ENCODE measurements at places on chromosomes 13 and 19.

- no peak for DNase-seq
These were observed 80.5 kb downstream of the MBNL2 start for GRCh38 chr13:97302611-97303010.

DNA sequence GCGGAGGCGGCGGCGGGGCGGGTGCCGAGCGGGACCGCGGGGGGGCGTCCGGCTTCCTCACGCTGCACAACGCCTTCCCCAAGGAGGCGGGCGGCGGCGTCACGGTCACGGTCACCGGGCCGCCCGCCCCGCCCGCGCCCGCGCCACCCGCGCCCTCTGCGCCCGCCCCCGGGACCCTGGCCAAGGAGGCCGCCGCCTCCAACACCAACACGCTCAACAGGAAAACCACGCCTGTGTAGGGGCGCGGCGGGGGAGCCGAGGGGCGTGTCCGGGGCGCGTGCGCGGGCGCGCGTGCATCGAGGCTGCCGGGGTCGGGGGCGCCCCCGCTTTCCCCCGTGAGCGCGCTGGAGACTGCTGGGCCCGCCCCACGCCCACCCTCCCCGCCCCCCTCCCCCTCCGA lies 8.8 kb upstream of the CACNG6 start:
- DNase-seq = no peak

DNA sequence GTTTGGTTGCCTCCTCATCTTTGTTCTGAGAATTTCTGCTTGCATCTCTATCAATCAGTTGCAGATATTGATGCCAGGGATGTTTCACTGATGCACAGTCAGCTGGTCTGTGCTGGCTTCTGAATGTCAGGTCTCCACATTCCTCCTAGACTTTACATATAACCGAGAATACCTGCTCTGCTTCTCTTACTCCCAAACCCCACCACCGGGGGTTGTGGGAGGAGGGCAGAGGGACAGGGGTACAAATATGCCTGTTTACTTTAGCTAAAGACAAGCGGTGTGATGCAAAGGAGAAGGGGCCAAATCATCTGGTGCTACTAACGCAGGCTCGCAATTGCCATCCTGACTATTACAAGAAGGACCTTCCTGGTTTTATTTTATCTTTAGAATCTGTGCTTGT lies 17.4 kb upstream of the KLHL1 start:
- no peak for DNase-seq

DNA sequence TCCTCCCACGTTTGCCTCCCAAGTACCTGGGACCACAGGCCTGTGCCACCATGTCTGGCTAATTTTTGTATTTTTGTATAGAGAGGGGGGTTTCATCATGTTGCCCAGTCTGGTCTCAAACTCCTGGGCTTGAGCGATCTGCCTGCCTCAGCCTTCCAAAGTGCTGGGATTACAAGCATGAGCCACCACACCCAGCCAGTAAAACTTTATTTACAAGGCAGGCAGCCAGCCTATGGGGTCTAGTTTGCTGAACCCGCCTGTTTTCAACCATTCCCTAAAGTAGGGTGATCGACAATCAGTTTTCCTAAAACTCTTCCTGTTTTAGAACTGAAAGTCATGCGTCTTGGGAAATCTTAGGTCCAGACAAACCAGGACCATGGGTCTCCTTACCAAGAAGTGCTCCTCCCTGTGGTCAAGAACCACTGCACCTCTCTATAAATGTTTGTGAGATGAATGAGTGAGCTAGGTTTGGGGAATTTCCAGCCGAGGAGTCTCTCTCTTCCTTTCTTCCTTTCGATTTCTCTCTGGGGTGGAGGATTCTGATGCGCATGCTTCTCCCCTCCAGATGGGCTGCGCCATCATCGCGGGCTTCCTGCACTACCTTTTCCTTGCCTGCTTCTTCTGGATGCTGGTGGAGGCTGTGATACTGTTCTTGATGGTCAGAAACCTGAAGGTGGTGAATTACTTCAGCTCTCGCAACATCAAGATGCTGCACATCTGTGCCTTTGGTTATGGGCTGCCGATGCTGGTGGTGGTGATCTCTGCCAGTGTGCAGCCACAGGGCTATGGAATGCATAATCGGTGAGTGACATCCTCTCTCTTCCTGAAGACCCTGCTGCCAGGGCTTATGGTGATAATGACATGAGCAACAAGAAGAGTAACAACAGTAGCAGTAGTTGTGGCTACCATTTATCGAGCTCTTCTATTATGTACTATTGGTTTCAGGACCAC lies 38.7 kb downstream of the ADGRE1 start:
- no peak for DNase-seq

- DNase-seq = no peak
These were observed 431.4 kb downstream of the TBC1D4 start for GRCh38 chr13:75050419-75051046.

- no peak for DNase-seq
These were observed 262.3 kb downstream of the POU4F1 start for GRCh38 chr13:78341032-78341431.

DNA sequence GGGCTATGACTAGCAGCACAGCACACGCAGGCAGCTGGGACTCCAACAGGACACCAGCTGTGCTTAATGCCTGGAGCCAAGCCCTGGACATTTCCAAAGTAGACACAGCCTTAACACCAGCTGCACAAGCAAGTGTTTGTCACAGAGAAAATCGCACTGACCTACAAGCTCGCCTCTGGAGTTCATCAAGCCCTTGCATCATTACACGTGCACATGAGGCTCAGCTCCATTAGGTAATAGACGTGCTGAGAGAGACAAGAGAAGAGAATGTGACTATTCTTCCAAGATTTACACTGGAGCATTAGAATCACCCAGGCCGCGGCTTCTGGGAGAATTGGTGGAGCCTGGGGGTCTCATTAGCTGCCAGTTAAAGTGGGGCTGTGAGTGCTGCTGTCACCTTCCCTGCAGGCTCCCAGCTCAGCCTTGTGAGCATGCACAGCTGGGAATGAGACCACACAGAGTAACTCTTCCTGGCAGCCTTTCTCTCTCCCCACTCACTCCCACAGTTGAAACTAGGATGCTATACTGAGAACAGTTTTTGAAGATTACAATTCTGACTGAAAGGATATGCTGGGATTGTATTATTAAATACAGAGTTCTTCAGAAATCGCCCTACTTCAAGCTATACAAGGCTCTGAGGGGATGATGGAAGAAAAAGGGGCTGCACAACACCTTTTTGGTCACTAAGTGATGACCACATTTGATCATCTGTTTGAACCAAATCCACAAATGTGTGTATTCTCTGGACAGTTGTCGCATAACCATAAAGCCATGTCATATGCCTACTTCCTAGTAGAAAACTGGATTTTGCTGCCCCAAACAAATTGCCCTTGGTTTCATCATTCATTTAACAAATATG lies 10.5 kb downstream of the STOML3 start:
- peak; percentile 26 for DNase-seq

- DNase-seq = no peak
These were observed 51.2 kb downstream of the NLRP12 start for GRCh38 chr19:53772943-53773342.

- DNase-seq = peak; percentile 82
These were observed 27.8 kb downstream of the NFIX start for GRCh38 chr19:13022859-13023636.

DNA sequence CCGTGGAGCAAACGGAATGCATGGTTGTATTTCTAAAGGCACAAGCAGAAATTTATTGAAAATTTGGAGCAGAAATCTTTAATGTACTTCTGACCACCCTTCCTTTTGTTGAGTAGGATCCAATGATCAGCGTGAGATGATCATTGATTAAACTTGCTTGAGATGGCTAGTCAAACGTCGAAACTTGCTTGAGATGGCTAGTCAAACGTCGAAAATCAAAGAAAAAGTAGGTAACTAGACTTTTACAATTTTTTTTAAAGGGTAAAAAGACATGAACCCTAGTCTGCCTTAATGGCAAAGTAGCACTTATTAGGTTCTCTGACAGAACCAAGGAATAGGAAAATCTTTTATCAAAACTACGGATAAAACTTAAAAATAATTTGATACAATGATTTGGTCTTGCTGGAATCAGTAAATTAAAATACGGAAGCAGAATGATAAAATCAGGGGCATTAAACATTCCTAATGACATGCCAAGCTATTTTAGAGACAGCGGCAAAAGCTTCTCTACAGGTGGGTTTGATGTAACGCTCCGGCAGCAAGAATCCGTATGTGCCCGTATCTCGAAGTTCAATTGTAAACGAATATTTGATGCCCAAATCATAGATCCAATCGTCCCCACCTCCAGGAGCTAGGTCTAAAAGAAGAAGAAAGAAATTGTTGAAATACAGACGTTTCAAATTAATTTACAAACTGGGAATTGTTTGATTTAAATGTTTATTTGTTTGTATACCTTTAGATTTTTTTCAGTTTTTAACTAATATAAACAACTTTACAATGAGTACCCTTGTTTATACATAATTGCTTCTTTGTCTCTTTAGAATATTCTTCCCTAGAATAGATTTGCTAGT lies 841 bp upstream of the ZC3H13 start:
- no peak for DNase-seq

GRCh38 chr19:41546386-41546789 lies 29.6 kb upstream of the CEACAM21 start:
- no peak for DNase-seq

DNA sequence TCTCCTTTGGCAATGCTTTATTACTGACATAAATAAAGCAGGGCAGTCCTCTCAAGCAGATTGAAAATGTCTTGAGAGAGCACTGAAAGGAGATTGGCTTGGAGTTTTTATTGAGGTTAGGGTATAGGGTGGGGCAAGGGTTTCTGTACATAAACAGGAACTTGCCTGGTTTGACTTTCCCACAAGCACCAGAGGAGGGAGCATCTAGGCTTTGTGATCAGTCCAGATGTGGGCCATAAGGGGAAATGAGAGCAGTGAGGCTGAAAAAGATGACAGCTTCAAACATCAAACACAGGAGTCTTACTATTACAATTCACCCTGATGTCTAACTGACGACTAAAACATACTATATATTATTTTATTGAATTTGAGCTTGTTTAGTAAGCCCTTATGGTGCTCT lies 260.9 kb downstream of the MTUS2 start:
- DNase-seq = no peak

- DNase-seq = no peak
These were observed 129.5 kb downstream of the CYSLTR2 start for GRCh38 chr13:48783181-48783630.

DNA sequence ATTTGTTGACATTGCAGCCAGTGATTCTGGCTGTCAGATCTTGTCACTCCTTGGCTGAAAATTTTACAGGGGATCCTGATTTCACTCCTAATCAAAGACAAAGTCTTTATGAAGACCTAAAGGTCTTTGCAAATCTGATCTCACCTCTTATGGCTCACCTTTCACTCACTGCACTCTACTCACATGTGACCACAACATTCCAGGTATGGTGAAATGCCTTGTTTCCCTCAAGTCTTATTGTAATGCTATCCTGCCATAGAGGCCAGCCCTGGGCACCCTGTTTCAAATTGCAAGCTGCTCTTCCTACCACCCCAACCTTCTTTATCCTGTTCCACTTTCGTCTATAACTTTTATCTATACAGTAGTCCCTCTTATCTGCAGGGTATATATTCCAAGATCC lies 200.1 kb downstream of the NDFIP2 start:
- no peak for DNase-seq

DNA sequence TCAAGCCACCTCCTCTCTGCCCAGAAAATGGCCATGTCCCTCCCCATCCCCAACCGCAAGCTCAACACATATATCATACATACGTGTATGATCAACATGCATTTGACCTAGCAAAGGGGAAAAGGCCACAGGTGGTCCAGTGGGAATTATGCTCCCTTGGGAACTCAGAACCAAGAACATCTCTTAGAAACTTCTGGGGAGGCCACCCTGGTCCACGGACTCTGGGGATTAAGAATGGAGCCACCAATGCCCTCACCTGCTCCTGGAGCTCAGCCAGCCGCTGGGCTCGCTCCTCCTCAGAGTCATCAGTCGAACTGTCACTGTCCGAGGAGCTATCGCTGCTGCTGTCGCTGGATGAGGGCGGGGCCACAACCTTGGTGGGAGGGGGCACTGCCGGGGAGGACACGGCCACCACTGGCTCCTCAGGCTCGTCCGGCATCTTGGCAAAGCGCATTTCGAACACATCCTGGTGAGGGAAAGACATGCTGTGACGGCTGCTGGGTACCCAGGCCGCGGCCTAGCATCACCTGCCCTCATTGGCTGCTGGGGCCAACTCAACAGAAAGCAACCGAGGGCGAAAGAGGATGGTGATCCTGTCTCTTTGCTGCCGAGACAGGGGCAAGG lies 24.6 kb upstream of the EPHX3 start:
- no peak for DNase-seq

GRCh38 chr13:104779311-104779993 lies 1713.2 kb upstream of the SLC10A2 start:
- no peak for DNase-seq

GRCh38 chr19:7211191-7211951 lies 82.8 kb downstream of the INSR start:
- DNase-seq = no peak

- no peak for DNase-seq
These were observed 167.3 kb downstream of the FLT1 start for GRCh38 chr13:28327373-28328270.

- no peak for DNase-seq
These were observed 40.5 kb downstream of the TEX26 start for GRCh38 chr13:30972888-30973377.

GRCh38 chr19:44725251-44725650 lies 23.3 kb upstream of the BCL3 start:
- DNase-seq = no peak

Measured in occipital lobe (tissue), 3 donors.